ENCODE measurements at places on chromosomes 1 and 21.

DNA sequence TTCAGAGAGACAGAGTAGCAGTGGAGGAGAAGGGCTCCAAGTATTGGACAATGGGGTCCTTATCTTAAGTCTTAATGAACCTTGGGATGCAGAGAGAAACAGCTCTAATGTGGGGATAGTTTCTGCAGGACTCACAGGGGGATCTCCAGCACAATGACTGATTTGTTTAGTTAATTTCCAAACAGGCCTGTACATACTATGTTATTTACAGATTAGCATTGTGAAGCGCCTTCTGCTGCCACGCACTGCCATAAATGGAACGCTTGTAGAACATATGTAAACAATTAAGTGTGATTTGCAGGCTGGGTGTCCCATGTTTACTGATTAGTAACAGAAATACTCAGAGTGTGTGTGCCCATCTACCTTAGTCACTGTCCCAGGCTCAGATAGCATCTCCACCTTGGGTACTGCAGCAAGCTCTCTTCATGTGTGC, 56.1 kb downstream of the NTPCR start:
- no peak for DNase-seq

GRCh38 chr1:202320081-202320405, 21.7 kb downstream of the UBE2T start:
- DNase-seq = no peak

GRCh38 chr1:204513117-204513716, 3.0 kb upstream of the MDM4 start:
- peak; percentile 61 for DNase-seq

DNA sequence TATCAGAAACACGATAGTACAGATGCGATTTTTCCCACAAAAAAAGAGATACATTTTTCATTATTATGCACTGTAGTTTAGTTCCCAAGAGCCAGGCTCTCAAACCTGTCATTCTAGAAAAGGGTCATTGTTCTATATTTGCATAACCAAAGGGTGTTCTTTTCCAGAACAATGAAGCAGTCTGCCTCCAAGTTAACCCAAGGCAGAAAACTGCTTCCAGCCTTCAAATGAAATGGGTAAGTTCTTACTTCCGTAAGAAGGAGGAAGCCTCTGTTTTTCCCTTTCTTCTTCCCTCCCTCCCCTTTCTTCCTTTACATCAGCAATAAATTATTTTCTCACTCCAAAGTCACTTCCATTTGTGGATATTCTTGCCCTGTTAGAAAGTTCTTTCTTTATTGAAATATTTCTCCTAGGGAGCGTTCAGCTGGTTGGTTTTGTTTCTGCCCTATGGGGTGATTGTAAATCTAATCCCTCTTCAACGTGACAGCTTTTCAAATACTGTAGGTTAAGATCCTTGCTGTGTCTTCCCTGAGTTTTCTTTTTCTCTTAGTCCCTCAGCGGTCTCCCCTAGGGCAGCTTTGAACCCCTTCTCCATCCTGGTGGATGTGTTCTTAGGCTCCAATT, 77.3 kb upstream of the PTGFRN start:
- DNase-seq = no peak

GRCh38 chr1:59115865-59116264, 181.0 kb upstream of the FGGY start:
- DNase-seq = no peak

- no peak for DNase-seq
These were observed 11.4 kb downstream of the PGBD5 start for GRCh38 chr1:230414694-230415093.

GRCh38 chr1:205270764-205271163, 43.0 kb downstream of the TMCC2 start:
- no peak for DNase-seq

- DNase-seq = no peak
These were observed 223.0 kb downstream of the PLA2G4A start for GRCh38 chr1:187051618-187052232.

GRCh38 chr1:104459886-104460285, 710.2 kb downstream of the AMY1C start:
- DNase-seq = no peak

DNA sequence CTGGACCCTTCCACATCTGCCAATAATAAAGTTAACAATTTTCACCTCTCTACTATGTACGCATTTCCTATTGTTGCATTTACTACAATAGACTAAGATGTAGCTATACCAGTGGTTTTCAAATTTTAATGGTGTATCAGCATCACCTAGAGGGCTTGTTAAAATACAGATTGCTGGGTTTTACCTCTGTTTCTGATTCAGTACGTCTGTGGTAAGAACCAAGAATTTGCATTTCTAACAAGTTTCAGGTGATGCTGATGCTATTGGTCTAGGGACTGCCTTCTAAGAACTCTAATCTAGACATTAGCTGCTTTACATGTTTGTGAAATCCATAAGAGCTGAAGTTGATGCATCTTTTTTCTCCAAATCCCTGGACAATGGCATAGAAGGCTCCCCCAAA, 59.7 kb downstream of the ERICH3 start:
- DNase-seq = no peak

- no peak for DNase-seq
These were observed 74.7 kb downstream of the FBXO2 start for GRCh38 chr1:11579506-11579905.

DNA sequence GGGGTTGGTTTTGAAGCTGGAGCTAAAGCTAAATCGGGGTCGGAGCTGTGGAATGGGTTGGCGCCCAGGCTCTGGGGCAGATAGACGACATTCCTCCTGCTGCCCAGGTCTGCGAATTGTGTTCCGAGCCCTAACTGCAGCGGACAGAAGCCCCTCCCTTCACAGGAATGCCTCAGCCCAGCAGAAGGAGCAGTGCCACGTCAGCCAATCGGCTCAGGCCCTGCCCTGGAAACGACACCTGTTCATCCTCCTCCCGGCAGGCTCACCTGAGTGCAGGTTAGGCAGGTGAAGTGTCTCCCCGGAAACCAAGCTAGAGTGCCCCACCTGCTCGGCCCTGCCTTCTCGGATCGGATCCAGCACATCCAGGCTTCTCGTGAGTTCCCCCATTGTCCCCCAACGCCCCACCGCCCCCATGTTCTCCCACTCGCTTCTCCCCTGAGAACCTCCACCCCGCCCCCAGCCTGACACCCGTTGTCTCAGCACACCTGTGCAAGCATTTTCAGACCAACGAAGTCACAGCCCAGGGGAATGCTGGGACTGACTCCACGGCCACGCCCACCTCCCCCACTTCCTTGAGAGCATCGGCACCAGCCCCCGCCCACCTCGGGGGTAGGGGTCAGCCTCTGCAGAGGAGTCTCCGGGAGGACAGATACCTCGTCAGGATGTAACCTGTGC, 775 bp downstream of the TMEM125 start:
- DNase-seq = peak; percentile 23

DNA sequence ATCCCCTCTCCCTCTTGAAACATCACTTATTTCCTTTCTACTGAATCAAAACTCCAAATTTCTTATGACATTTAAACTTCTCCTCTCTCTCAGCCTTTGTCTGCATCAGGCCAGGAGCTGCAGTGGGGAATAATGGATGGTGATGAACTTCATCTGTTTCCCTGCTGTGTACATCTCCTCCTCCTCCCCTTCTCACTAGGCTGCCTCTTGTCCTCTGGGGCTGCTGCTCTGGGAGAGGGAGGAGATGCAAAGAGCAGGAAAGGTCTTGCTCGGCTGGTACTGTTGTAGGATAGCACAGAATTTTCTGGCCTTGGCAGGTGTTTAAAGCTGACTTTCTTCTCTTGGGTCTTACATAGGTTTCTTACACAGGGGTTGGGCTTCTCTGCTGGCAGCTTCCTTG, 31.1 kb upstream of the FMOD start:
- no peak for DNase-seq

DNA sequence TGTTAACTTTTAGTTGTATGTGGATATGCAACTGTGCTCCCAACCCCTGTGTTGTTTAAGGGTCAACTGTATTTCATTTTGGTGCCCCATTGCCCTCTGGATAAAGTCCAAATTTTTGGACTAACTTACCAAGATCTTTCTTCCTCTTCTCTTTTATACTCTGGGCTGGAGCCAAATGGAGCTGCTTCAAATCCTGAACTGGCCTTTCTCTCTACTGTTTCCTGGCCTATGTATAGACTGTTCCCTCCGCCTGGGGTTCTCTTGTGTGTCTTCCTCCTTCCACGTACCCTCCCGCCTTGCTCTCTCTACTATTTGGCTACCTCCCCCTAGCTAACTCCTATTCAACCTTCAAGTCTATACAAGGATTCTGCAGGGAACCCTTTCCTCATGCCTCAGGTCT, 8.4 kb upstream of the CDC14A start:
- DNase-seq = no peak

GRCh38 chr21:42599962-42600361, 53.5 kb upstream of the PDE9A start:
- DNase-seq = no peak

DNA sequence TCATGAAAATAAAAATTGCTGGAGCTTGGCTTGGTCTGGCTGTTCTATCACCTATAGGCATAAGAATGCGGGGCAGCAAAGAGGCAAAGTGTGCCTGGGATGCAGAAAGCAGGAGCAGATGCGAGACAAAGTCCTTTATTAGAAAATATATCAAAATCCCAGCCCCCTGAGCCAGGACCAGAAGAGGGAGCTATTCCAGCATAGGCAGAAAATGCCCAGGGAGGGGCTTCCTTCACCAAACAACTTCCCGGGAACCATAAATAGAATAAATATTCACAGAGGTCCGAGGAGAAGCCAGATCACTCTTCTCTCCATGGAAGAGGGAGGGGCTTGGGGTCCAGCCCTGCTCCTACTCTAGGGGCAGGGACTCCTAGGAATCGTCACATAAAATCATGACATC, 5.0 kb downstream of the PPOX start:
- no peak for DNase-seq

DNA sequence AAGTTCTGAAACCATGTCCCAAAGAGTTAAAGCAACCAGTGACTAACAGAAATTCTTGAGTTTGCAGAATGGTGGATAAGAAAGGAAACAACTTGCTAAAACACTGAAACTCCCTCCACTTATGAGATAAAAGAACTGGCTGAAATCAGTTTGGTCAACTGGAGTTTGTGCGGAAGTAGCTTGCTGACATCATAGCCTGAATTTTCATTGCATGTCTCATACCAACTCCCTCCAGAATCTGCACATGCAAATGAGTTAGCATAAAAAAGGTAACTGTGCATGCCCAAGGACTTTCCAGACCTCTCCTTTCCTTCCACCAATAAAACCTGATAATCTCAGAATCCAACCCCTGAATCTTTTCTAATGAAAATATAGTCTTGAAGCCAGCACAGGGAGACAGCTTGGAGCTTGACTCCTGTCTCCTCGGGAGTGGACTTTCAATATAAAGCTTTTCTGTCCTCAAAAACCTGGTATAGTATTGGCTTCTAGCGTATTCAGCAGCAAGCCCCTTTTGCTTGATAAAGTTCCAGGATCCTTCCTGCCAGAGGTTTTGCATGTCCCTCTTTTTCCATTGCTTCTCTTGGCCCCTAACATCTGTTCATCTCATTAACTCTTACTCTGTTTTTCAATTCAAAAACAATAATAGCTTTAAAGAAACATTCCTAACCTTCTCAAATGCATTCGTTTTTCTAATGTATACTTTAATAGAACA, 785.8 kb upstream of the ADGRL4 start:
- DNase-seq = no peak

GRCh38 chr1:8025671-8026144, 401 bp downstream of the ERRFI1 start:
- no peak for DNase-seq

GRCh38 chr1:183063349-183063748, 40.1 kb downstream of the LAMC1 start:
- no peak for DNase-seq
